Esophagus mucosa (tissue), 1 donor: ENCODE measurements at places on chromosomes 12 and 14. TPM values are rescaled to one million over a fixed set of nuclear protein-coding genes. Genes with fewer than 3 reads are reported as not detected.

DNA sequence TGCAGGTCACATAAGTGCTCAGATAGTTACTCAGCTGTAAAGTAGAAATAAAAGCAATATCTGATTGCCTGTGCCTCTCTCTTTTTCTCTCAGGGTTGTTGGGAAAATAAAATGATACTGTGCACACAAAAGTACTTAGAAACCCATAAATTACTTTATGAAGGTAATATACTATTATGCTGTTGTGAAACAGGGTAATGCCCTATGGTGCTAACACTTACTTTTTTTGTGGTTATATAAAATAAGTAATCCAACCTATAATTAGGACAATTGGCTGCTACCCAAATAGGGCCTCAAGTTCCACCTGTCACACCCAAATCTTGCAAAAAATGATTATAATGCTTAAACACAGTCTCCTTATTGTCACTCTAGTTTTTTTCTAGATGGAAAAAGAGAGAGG lies 50.6 kb downstream of the DAAM1 start:
- ATAC-seq, result no peak

DNA sequence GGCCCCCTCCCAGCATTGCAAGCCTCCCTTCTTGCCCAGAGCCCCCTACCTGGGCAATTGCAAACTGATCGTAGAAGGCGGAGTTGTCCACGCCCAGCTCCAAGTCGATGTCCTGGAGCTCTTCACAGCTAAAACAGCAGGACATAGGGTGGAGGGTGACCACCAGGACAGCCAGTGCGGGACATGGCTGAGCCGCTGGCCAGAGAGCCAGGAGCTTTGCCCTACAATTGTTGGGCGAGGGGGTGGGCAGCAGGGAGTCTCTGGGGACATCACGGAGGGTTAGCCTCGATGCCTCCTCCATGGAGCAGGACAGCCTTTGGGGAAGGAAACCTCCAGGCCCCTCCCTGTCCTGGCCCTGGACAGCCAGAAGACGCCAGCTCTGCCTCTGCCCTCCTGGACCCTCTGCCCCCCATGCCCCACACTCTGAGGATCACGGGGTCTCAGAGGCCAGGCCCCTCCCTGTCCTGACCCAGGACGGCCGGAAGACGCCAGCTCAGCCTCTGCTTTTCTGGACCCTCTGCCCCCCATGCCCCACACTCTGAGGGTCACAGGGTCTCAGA lies 9.4 kb downstream of the TMEM179 start:
- no peak for ATAC-seq

DNA sequence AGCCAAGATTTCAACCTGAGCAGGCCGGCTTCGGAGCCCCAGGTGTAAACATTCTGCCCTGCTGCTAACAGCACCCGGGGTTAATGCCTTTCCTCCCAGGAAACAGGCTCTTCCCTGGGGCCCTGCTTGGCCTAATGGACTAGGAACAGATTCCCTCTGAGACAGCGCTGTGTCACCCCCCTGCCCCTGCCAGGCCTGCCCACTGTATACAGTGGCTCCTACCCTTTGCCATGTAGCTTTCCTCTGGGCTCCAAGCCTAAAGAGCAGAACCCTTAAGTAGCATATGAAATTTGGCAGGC lies 28.3 kb upstream of the BCDIN3D start:
- no peak for ATAC-seq

DNA sequence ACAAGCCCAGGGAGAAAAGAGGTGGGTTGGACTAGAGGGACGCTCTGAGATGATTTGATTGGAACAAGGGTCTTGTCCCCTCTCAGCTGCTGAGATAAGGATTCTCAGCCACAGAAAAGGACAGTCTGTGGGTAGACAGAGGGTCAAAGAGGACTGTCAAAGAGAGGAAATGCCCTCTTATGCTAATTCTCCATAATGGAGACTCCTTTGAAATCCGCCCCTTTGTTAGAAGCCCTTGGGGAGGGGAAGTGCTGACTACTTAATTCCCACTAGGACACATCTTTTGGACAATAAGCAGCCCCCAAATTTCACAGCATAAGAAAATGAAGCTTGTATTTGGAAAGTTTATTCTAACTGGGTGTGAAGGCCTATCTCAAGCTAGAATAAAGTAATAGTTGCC lies 176.6 kb downstream of the KTN1 start:
- ATAC-seq, result no peak

- ATAC-seq, result no peak
These were observed 45.4 kb downstream of the SRGAP1 start for GRCh38 chr12:63889721-63890509.

DNA sequence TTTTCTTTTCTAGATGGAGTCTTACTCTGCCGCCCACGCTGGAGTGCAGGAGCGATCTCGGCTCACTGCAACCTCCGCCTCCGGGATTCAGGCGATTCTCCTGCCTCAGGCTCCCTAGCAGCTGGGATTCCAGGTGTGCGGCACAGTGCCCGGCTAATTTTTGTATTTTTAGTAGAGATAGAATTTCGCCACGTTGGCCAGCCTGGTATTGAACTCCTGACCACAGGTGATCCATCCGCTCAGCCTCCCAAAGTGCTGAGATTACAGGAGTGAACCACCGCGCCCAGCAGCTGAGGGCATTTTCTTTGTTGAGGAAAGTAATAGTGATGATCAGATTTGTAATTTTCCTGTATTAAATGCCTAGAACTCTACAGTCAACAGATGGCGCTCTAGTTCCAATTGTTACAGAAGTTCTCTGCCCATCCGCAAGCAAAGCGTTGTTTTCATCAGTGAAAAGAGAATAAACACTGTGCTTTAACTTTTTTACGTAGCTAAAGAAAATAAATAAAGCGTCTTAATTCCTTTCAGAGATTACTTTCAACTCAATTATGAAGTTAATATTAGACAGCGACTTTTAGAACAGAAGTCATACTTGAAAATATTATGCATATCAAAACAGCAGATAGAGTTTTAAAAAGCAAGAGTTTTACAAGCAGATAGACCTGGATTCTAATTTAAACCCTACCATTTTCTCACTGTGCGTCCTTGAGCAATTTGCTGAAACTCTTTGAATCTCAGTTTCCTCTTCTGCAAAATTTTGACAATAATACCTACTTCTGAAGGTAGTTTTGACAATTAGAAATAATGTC lies 335.1 kb downstream of the DUSP6 start:
- peak; percentile 59 for ATAC-seq

LALBA gene
- not detected for total RNA-seq

HOXC13 gene
- 0.52 TPM for total RNA-seq
